Activated T-helper 1 cell treated with anti-CD3 and anti-CD28 coated beads, Interleukin-2, amount 50 U/mL, for 16 hours (primary cell): ENCODE measurements at places on chromosomes 1 and 21.

- DNase-seq = no peak
Measured at GRCh38 chr1:174134003-174134659, 25.2 kb upstream of the RABGAP1L start.

DNA sequence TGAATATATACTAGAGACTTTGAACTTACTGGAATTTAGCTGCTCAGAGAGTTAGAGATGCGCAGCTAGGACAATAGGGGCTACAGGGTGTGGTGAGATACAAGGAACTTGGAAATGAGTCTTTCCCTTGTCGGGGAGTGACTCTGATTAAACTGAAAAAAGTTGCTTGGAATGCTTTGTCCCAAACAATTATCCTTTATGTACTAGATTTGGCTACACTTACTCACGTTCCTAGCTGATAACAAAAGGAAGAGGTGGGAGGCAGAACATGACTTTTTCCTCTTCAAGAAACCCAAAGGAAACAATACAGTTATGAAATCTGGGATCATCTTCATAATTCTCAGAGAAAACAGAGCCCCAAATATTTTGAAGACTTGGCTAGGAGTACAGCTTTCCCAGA lies 6.9 kb upstream of the CGN start:
- no peak for DNase-seq

DNA sequence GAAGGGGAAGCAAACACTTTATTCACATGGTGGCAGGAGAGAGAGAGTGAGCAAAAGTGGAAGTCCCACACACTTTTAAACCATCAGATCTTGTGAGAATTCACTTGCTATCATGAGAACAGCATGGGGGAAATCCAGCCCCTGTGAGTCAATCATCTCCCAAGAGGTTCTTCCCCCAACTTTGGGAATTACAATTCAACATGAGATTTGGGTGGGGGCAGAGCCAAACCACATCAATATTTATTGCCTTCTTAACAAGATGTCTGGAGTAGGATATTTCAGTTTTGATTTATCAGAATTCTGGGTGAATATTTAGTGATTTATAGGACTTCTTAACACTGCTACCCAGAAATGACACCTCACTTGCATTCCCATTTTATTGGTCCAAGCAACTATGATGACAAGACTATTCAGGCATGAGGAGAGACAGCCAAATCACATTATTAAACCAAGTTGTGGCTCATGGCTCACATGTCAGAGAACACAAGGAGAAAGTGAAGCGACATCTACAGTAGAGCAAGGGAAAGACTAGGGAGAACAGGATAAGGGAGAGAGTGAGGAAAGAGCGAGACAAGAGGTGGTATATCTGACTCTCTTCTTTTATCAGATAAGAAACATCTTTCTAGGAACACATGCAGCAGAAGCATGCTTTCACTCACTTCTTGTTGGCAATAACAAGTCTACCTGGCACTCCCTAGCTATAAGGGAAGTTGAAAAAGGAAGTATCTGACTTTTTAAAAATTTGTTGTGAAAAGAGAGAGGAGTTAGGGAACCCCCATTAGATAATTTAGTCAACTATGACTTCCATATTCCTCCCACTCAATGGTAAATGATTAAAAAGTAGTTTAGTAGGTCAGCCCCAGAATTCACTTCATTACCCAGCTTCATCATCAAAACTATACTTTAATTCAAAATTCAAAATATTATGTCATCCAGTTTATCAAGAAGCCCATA lies 36.6 kb upstream of the PTPRC start:
- DNase-seq = no peak

DNA sequence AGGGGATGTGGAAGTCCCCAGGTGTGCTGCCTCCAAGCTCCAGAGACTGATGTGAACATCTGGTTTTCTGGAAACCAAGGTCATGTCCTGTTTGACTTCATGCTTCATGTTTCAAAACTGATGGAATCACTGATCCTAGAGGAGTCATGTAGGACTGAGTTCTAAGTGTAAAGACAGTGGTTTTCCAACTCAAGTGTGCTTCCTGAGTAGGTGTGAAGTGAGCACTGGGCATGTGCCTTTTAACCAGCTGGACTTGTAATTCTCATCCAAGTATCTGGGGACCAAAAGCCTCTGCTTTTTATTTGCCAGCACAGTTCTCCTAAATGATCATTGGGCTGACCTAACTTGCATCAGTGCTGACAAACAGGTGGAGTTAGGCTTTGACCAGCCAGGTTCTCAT lies 36.9 kb downstream of the ABCA4 start:
- no peak for DNase-seq

- DNase-seq = no peak
Measured at GRCh38 chr1:938711-939489, 15.2 kb downstream of the SAMD11 start.

- DNase-seq = no peak
Measured at GRCh38 chr1:156797212-156797871, 19.3 kb downstream of the SH2D2A start.

- no peak for DNase-seq
Measured at GRCh38 chr1:18230840-18231239, 123.2 kb downstream of the IGSF21 start.

GRCh38 chr1:27873671-27874384 lies 1.5 kb downstream of the THEMIS2 start:
- DNase-seq = no peak

DNA sequence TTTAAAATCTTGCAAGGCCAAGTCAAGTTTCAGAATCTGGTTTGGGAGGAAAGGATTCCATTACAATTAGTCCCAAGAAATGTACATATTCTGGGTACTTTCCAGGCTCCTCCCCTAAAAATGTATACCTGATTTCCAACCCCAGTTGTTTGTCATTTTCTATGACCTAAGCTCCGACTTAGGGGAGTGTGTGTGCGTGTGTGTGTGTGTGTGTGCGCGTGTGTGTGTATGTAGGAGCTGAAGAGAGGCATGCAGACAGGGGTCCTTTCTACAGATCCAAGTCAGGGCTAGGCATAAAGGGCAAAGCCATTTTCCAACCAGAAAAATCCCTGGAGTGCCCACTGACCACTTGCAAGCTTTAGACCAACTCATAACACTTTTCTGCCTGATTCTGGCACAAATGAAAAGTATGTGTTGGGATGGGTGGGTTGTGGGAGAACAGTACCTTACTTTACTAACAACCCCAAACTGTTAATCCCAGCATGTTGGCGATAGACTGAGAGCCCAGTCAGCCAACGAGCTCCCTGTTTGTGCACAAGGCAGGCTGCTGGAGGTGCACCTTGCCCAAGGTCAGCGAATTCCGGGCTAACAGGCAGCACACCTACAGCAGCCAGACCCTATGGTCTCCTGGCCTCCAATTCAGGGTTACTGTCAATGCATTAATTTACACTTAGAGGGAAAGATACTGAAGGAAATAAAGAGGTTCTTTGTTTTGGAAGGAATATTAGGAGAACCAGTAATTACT lies 1.7 kb downstream of the TRABD2B start:
- no peak for DNase-seq

DNA sequence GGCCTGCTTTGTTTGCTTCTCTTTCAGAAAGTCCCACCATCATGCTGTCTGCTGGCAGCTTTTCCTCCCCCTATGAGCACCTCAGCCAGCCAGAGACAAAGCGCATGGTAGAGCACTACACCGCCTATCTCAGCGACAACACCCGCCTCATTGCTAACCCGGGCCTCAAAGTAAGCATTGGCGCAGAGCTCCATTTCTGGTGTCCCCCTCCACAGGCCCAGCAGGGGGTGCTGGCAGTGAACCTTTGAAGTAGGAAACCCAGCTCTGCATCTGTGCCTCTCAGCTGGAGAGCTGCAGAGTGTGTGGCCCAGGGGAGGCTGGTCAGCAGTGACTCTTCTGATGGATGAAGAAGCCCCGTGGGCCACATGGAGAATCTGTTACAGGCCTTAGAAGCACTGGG lies 81.2 kb upstream of the RAVER2 start:
- no peak for DNase-seq

DNA sequence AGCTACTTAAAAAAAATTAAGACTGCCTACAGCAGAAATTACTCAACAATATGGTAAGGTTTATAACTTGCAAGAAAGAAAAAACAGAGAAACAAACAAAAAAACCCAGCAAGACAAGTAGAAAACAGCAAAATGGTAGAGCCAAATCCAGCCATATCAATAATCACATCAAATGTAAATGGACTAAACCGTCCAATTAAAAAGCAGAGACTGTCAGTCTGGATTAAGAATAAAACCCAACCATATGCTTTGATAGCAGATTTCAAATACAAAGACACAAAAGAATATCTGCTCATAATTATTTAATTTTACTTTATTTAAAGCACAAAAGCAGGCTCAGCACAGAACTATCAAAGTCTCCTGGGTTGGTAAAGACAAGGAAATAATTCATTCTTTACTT lies 17.5 kb downstream of the PACC1 start:
- DNase-seq = no peak

GRCh38 chr1:186873687-186874086 lies 44.9 kb downstream of the PLA2G4A start:
- DNase-seq = no peak

DNA sequence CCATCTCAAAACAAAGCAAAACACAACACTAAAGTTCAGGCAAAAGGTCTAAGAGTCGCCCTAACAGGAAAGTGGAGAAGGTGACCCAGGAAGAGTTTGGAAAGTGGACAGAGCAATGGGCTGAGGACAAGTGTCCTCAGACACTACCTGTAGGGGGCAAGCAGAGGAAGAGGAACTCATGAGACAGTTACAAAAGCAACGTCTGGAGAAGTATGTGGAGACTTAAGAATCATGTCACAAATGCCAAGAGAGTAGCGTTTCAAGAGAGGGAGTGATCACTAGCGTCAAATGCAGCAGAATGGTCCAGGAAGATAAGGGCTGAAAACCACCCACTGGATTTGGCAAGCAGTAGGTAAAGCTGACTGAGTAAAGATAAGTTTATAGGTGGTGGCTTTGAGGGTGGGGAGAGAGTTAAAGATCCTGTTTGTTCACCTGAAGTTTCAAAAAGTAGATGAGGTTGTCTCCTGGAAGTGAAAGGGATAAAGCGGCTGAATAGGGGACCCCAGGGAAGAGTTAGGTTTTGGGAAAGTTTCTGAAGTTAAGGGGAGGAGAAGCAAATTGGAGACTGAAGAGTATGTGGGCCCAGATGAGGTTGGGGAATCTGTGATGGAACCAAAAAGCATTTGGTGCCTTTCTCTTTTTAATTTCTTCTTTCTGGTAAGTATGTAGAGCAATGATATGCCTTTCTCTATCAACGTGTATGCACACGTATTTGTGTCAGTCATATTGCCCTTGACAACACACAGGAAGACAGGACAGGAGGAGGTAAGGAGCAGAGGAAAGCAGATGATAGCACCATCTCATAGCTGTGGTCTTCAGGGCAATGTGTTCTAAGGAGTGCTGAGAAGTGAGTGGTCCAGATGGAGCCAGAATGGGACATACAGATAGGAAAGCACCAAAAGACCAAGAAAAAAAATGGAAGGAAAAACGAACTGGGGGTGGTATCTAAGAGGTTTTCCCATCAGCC lies 3.1 kb downstream of the BSDC1 start:
- no peak for DNase-seq

DNA sequence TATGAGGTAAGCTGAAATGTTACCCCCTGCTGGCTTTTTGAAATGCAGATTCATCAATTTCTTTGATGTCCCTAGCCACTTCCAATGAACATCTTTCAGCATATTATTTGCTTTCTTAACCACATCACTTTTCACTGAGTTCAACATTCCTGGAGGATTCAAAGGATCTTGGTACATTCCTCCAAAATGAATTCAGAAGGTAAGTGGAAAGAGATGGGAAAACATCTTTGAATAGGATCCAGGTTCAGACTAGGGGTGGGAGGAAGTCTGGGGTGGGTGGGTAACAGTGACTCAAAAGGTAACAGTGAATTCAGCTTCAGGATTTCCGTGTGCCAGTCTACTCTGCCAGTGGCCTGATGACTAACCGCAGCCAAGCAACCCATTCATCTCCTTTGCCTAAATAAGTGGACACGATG lies 180.7 kb downstream of the ZC3H11B start:
- DNase-seq = no peak

- DNase-seq = no peak
Measured at GRCh38 chr1:24299901-24300300, 19.3 kb upstream of the GRHL3 start.

GRCh38 chr21:45336870-45337269 lies 49.2 kb upstream of the POFUT2 start:
- DNase-seq = no peak

DNA sequence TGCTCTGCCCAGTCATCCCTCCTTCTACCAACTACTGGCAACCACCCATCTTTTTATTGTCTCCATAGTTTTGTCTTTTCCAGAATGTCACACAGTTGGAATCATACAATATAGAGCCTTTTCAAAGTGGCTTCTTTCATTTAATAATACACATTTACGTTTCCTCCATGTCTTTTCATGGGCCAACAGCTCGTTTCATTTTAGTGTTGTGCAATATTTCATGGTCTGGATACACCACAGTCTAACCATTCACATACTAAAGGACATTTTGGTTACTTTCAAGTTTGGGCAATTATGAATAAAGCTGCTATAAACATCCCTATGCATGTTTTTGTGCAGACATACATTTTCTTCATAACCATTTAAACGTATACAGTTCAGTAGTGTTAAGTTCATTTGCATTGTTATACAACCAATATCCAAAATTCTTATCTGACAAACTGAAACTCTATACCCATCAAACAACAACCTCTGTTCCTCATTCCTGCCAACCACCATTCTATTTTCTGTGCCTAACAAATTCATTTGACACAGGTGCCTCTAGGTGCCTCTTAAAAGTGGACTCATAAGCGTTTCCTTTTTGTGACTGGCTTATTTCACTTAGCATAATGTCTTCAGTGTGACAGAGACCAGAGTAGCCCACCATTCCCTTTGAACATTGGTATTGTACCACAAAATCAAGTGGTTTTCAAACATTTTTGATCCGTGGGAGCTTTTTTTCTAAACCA lies 138.1 kb downstream of the NR5A2 start:
- DNase-seq = no peak

- DNase-seq = no peak
Measured at GRCh38 chr21:34024374-34024693, 49.0 kb upstream of the MRPS6 start.

GRCh38 chr1:94037392-94038229 lies 83.3 kb downstream of the ABCA4 start:
- no peak for DNase-seq

DNA sequence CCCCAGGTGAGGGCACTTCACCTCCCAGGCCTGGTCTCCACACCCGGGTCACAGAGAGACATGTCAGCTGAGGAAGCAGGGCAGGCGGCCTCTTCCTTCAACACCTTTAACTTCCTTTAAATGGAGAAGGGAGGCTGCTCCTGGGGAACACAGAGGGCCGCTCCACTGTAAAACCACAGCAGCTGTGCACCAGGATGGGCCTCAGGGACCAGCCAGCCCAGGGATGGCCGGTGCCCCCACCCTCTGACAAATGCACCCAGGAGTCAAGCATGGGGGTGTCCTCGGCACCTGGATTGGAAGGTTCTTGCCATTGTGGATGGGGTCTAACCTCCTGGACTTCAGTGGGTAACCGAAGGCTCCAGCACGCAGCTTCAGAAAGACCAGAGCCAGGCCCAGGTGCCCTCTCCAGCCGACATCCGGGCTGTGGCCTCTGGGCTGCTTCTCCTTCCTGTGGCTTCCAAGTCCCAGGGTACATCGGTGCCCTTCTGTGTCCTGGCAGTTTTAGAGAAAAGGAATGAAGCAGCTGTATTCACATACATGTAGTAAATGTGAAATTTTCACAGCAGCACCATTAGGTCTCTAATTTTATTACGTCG lies 121.7 kb upstream of the COL6A1 start:
- no peak for DNase-seq

- DNase-seq = no peak
Measured at GRCh38 chr21:43702785-43703034, 16.2 kb upstream of the PDXK start.
